ENCODE measurements at places on chromosomes 7 and 10.

- no peak for DNase-seq
Measured at GRCh38 chr10:129916506-129916995, 47.5 kb downstream of the EBF3 start.

DNA sequence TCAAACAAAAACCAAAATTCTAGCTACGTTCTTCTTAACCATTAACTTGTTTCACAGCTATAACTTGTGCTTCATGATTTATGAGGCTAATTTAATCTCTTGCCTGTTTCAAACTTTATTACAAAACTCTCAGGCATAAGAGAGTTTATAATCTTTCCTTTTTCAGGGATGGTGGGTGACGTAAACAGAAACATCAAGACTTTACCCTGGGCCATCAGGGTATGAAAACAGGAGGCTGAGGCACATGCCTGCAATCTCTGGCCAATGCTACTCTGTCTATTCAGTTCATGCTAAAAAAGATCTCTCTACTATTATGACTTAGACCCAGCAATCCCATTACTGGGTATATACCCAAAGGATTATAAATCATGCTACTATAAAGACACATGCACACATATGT lies 55.9 kb upstream of the VWC2 start:
- DNase-seq = no peak

DNA sequence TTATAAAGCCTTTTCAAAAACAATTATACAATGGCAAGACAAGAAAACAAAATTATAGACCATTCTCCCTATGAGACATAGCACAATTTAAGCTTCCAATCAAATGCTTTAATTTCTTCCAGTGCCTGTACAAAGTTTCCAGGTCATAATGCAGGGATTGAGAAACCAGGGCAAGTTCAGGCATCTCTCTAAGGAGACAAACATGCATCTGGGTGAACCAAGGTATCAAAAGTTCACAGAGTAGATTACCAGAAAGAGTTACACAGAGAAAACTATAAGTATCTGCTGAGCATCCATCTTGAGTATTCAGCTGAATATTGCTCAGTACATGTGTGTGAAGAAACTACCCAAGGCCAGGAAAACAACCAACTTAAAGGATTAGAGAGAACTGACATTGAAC lies 89.1 kb downstream of the COL28A1 start:
- no peak for DNase-seq

- no peak for DNase-seq
Measured at GRCh38 chr7:26880852-26881251, 16.5 kb upstream of the SKAP2 start.

DNA sequence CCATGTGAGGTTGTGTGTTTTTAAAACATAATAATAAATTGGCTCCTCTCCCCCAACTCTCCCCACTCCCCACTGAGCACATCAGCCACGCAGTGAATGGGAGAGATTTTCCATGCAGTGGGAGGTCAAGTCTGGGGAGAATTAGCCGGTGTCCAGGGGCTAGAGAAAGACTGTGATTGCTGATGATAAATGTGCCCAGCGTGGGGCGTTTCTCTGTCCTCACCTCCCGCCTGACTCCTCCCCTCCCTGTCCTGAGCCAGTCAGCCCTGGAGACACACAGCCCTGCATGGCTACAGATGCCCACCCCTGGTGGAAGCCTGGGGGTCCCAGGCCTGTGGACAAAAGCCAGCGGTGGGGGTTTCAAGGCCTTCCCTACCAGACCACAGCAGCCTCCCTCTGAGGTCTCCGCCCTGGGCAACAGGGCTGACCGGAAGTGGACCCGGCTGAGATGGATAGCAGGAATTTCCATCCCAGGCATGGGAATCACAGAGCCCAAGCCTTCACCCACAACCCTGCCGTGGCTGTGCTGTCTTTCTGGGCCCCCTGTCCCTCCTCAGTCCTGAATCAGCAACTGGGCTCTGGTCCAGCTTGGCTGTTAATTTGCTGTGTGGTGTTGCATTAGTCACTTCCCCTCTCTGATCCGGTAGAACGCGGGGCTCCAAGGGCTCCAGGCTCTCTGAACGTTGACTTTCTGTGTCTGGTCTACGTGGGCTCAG lies 46.8 kb upstream of the SLC29A3 start:
- no peak for DNase-seq

DNA sequence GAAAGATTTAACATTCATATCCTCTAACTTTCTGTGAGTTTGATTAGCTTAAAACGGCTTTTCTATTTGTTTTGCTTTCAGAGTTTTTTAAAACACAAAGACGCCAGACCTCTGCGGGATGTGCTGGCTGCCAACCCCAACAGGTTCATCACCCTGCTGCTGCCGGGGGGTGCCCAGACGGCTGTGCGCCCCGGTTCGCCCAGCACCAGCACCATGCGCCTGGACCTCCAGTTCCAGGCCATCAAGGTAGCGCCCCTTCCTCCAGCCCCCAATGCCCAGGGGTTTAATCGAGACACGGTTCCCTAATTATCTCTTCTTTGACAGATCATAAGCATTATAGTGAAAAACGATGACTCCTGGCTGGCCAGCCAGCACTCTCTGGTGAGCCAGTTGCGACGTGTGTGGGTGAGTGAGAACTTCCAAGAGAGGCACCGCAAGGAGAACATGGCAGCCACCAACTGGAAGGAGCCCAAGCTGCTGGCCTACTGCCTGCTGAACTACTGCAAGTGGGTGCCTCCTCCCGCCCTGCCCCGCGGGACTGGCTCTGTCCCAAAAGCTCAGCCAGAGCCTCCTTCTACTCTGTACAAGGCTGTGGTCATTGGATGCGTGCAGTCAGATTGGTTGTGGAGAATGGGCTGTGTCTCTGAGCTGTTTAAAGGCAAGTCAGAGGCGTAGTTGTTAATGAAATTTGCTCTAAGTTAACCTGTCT lies 71.2 kb downstream of the TRRAP start:
- no peak for DNase-seq

DNA sequence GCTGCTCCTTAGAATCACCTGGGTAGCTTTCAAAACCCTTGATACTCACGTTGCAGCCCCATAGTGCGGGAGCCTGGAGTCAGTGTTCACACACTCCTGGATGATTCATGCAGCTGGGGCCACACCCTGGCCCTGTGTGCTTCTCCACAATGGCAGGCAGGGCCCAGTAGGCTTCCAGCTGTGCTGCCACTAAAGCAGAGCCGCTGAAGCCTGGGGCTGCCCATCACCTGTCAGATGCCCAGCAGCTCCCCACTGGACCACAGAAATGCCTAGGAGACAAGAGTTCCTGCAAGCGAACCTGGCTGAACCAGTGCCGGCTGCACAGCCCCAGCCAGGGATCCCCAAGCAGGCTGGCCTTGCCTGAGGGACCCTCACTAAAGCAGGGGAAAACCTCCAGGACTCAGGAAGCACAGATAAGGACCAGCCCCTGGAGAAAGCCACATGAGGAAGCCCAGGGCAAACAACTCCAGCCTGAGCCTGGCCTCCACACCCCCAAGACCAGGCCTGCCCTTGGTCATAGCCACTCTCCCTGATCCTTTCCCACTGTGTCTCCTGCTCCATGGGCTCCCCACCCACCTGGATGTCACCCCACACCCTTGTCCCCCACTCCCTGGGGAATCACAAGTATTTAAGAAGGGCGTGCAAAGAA lies 111.9 kb downstream of the GRID1 start:
- DNase-seq = no peak

- no peak for DNase-seq
Measured at GRCh38 chr10:107215681-107216080, 51.2 kb upstream of the SORCS1 start.

Data from stimulated activated CD4-positive, alpha-beta T cell treated with anti-CD3 and anti-CD28 coated beads, Interleukin-1b, Interleukin-23, amount 100 ng/mL, for 4 hours (primary cell).